ENCODE measurements at places on chromosomes 16 and 17. TPM values are rescaled to one million over a fixed set of nuclear protein-coding genes. Genes with fewer than 3 reads are reported as not detected.

Gene NGFR
- 10.1 TPM for total RNA-seq

Gene CCL17
- total RNA-seq = not detected

DNA sequence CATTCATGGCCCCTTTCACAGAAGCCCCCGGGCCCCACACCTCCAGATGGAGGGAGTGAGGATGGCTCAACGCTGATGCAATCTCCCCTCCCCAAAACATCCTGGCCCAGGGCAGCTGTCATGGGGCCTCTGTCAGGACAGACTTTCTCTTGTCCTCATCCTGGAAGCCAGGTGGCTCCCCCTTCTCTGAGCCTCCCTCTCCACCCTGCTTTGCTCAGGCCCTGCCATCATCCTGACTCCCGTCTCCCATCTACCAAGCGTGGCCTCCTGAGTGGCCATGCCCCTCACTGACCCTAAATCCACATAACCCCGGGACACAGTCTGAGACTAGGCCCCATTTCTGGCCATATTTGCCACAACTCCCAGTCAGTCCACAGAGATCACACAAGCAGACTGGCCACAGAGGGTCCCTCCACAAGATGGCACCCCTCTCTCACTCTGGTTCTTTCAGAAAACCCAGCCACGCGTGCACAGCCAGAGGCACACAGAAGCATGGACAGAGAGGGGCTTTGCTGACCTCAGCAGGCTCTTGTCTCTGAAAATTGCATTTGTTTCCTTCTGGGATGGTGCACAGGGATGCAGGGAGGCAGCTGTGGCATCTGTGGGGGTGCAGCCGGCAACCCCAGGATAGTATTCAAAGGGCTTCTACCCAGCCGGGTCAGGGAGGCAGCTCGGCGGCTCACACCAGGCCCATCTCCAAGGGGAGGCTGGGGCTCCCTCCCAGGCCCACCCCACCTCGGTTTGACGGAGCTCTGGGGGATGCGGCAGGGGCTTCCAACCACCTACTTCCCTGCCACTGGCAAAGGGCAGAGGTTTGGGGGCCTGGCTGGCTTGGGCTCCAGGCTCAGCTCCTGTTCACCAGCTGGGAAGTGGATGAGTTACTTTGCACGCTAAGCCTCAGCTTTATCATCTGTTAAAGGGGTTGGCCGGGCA is 16.9 kb downstream of the DOC2B start:
- peak; percentile 22 for DNase-seq

Gene SOX9
- total RNA-seq = 9.0 TPM

DNA sequence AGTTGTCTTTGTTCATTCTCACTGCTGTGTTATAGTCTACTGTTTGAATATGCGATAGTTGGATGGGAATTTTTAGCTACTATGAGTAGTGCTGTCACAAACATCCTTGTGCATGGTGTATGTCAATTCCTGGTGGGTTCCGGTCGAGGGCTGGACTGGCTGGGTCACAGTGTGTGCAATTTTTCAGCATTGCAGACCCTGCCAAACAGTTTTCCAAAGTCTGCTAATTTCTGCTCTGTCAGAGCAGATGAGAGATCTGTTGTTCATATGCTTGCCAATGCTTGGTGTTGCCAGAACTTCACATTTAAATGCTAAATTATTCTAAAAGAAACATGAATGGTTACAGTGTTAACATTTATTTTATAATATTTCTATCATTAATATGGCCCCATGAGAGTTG is 3.6 kb upstream of the C16orf96 start:
- no peak for DNase-seq
